Posterior vena cava (tissue), 2 donors: ENCODE measurements at places on chromosomes 2 and 18.

GRCh38 chr2:107989445-107989844 lies 3.1 kb downstream of the SLC5A7 start:
- peak; percentile 50 for DNase-seq

- no peak for DNase-seq
These were observed 371.3 kb downstream of the SLC4A3 start for GRCh38 chr2:219998714-219999227.

DNA sequence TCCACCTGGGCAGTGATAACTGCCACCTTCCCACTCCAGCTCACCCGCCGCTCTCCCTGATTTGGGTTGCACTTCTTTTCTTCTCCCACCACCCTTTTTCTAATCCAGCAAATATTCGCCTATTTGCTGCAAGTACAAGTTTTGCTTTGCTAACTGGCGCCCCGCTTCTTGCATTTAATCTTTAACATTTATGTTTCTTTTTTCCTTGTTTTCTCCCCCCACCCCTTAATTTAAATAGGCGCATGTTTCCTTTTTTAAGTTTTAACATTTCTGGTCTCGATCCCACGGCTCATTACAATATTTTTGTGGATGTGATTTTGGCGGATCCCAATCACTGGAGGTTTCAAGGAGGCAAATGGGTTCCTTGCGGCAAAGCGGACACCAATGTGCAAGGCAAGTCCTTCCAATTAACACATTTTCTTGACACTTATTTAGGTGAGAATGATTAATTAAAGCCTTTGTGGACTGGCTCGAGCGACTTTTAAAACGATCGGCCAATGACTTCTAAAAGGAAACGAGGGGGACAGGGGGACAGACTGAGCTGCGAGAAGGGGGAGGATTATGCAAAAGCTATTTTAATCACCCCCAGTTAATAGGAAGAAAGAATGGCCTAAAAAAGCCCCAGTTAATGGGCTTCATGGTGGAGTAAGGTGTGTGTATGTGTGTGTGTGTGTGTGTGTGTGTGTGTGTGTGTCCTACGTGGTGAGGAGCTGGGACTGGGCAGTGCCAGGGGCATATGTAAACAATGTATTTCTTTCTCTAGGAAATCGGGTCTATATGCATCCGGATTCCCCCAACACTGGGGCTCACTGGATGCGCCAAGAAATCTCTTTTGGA lies 1.6 kb downstream of the TBR1 start:
- DNase-seq = no peak

- no peak for DNase-seq
These were observed 14.5 kb downstream of the SH3BP4 start for GRCh38 chr2:234966340-234966739.

DNA sequence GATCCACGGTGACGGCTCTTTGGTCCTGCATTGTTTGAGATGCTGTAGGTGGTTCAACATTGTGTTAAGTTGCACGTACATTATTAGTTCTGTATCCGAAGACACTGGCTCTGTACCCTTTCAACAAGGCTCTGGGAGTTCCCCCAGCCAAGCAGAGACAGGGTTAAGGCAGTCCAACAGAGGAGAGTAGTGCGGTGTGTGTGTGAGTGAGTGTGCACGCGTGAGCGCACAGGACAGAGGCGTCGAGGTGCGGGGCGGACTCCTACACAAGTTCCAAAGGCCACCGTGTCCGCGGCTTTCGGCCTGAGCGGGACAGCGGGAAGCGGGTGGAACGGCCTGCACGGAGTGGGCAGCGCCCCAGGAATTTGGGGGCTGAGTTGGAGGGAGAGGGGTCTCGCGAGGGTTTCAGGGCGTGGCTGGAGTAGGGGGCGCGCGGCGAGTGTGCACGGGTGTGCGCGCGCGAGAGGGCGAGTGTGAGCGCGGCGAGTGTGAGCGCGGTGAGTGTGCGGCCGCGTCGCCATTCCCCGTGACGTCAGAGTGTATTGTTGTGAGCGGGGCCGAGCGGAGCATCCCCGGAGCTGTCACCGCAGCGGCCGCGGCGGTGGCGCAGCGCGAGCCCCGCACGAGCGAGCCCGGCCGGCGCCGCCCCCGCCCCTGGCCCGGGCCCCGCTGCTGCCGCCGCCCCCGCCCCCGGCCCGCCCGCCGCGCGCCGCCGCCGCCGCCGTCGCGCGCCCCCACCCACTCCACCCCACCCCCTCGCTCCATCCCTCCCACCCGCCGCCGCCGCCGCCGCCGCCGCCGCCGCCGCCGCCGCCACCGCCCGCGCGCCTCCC lies at the start of gene ASXL3:
Gene ASXL3, plus strand, starts transcription at position 535 of the 833 bp plus-strand sequence. CDS start 413 bp downstream, outside the sequence.
- peak; percentile 88 for DNase-seq

DNA sequence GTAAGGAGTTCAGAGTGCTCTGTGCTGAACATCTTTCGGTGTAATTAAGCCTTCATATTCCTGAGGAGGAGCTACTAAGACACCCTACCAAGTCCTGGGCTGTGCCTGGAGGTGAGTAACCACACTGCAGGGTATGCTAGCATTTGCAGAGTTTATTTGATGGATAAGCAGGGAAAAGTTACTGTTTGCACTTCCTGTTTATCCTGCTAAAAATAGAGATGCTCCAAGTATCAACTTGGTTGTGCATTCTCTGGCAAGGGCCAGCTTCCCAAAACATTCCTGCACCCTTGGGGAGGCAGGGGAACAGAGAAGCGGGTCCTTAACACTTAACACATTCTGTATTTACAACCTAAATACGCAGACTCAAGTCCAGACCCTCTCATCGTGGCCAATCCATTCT lies 49.8 kb downstream of the PARD6G start:
- no peak for DNase-seq

- no peak for DNase-seq
These were observed 57.4 kb upstream of the LAPTM4A start for GRCh38 chr2:20108655-20109396.

DNA sequence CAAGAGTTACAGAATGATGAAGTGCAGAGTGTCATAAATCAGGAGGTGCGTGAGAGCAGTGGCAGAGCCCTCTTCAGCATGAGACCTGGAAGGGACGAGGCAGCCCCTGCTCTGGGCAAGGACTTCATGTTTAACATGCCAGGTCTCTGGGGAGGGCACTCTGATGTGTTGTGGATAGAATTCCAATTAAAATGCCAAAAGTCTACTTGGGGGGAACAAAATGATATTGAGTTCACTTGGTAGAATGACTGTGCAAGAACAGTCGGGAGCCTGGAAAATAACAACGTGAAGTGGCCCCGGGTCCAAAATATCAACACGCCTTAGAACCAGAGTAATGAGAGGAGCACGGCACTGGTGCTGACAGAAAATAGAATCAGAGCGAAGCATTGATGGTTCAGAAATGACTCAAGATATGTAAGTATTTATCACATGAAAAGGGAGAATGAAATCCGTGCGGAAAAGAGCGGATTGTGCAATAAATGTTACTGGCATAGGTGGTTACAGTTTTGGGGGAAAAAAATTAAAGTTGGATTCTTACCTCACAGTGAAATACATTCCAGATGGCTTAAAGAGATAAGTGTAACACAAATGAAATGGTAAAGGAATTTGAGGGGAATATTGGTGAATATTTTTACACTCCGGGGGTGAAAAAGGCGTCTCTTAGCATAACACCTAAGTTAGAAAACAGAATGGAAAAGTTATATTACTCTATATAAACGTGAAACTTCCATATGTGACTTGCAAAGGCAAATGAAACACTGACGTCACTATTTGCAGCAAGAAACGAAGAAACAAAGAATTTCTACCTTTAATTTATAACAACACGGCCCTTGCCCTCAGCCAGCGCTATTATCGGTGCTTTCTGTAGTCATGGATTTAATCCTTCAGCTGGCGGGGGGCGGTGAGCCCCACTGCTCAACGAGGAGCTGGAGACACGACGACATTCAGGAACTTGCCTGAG lies 159.4 kb upstream of the TWIST2 start:
- no peak for DNase-seq

GRCh38 chr2:164145093-164145987 lies 409.5 kb upstream of the FIGN start:
- DNase-seq = no peak

DNA sequence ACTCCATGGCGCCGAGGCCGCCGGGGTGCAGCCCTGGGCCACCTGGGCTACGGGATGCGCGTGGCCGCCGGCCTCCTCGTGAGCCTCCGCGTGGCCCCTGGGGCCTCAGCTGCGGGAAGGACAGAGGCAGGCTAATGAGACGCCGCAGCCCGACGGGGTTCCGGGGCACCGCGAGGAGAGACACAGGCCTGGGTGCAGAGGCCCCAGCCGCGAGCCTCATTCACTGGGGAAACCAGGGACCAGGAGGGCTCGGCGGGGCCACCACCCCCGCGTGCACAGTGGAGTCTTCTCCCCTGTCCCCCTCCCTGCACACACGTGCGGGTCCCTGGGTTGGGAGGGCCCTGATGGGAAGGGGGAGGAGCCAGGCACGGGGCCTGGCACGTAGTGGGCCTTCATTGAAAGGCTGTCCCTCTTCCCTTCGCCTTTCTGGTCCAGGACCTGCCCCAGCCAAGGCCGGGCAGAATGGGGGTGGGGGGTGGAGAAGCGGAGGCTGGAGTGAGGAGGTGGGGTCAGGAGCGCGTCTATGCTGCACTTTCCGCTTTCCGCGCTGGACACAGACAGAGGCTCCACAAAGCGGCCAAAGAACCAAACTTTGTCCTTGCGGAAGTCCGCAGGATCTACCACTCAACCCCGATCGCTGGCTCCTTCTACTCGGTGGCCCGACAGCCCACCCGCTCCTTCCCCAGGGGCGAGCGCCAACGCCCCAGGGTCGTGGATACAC lies 9.1 kb downstream of the ALPP start:
- peak; percentile 58 for DNase-seq

GRCh38 chr2:209771474-209772289 lies at the start of gene UNC80:
TSS of gene UNC80 (plus strand) at chr2:209771832. CDS start at chr2:209772073, 241 bp downstream.
- peak; percentile 83 for DNase-seq

- DNase-seq = peak; percentile 66
These were observed 246.6 kb downstream of the EIPR1 start for GRCh38 chr2:3130889-3131635.

- DNase-seq = no peak
These were observed 322.0 kb downstream of the SUCLG1 start for GRCh38 chr2:84137034-84137433.

DNA sequence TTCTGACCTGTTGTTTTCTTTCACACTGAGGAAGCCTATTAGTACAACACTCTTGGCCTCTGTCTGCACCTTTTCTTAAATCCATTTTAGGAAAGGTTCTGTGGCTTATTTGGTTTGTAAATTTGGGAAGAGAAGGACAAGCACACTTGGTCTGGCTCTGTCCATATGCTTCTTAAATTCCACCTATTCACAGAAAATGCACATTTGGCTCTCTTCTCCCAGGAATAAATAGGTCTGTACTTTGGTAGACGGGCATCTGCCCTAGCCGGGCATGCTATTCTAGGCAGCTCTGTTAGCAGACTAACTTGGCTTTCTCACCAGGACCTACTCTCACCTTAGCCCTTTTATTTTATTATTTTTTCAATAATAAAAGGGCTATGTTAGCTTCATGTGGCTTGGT lies 1211.8 kb upstream of the SLC39A10 start:
- DNase-seq = no peak

DNA sequence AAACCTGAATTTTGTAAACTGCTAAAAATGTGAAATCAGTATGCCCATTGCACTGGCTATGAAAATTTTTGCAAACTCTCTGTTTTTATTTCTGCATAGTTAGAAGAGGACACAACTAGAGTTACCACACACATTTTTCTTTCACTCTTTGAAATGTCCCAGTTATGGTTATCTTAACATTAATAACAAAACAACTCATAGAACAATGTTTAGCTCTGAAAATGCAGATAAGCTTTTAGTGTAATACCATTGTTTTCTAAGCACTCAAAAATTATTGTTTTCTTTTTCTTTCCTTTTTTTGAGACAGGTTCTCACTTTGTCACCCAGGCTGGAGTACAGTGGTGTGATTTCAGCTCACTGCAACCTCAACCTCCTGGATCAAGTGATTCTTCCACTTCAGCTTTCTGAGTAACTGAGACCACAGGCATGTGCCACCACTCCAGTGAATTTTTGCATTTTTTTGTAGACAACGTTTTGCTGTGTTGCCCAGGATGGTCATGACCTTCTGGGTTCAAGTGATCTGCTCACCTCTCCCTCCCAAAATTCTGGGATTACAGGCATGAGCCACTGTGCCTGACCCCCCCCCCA lies 1204.5 kb upstream of the ZEB2 start:
- no peak for DNase-seq

- DNase-seq = no peak
These were observed 79.7 kb upstream of the TRIB2 start for GRCh38 chr2:12636837-12637581.

GRCh38 chr18:51936115-51936514 lies 403.9 kb upstream of the DCC start:
- no peak for DNase-seq

DNA sequence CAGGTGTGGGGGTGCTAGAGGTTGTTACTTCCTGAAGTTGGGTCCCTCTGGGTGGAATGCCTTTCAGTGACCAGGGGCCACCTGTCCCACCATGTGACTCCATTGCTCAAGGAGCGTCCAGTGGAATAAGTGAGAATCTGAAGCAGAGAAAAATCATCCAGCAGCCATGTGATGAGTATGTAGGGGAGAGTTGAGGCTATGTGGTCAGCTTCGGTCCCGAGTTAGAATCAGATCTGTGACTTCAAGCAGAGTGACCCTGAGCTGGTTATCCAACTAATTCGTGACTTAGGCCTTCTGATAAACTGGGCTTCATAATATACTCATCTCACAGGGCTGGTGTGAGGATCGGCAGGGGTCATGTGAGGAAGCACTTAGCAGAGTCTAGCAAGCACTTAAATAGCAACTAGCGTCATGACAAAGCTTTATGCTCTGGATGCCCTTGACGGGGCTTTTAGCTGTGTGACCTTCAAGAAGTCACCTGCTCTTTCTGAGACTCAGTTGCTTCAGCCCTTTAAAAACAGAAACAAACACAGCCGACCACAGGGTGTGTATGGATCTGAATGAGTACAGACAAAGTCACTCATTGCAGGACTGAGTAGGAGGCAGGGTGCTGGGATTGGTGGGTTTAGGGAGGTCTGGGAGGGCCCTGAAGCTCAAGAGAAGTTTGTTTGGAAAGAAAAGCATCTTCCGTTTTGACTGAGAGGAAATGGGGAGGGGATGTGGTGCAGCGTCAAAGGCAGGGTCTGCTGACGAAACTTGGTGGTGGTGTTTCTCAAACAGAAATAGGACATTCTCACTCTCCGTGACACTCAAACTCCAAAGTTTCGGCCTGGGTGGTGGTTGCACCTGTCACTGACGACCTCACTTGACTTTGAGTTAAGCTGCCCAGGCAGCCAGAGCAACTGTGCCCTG lies 264.0 kb upstream of the CXCR4 start:
- no peak for DNase-seq

- no peak for DNase-seq
These were observed 32.9 kb downstream of the CDKL4 start for GRCh38 chr2:39210846-39211245.

GRCh38 chr2:129764376-129765325 lies 214.8 kb upstream of the RAB6C start:
- no peak for DNase-seq

- no peak for DNase-seq
These were observed 711.3 kb downstream of the GALR1 start for GRCh38 chr18:77960791-77961410.

- DNase-seq = no peak
These were observed 588 bp downstream of the TMEM214 start for GRCh38 chr2:27033253-27033852.
